EH (cell line): ENCODE measurements at places on chromosomes 12 and 14.

DNA sequence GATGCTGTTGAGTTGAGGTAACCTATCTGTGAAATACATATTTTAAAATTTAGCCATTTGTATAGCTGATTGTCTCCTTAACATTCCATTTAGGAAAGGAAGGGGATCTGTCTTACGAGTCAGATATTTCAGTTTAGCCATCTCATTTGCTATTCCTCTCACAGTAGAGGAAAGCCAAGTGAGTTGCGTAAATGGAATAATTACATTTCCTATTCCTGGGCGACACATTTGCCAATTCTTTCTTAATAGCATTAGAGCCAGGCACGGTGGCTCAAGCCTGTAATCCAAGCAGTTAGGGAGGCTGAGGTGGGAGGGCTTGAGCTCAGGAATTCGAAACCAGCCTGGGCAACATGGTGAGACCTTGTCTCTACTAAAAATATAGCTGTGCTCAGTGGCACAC is 116.3 kb downstream of the TMX1 start:
- no peak for DNase-seq

- DNase-seq, result no peak
Observed at GRCh38 chr14:59313144-59313651, 124.7 kb downstream of the DAAM1 start.

DNA sequence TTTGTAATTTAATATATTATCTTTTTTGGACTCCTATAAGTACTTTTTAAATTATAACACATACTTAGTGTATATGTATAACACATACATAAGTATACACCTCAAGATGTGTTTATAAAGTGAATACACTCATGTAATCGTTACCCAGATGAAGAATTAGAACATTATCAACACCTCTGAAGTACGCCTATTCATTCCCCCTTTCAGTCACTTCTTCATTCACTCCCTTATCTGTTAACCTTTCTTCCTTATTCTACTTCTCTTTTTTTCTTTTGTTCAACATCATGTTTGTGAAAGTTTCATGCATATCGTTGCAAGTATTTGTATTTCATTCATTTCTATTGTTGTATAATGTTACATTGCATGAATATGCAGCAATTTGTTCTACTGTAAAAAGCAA is 98.5 kb downstream of the ARID2 start:
- DNase-seq, result no peak

DNA sequence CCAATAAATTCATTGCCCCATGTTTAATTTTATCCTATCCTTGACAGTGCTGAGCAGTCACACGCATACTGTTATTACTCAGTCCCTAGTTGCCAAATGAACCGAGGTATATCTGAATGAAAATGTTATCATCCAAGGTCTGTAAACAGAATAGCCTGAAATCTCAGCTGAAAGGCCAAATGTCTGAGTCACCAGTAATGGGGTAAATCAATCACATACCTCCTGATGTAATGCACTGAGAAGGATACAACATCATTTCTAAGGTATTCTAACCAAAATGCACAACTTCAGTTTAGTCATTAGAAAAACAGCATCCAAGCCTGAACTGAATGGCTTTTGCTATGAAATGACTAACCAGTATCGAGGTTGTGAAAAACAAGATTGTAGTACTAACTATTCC is 228.6 kb downstream of the DPF3 start:
- peak; percentile 99 for DNase-seq

GRCh38 chr12:119447126-119447525 is 112.6 kb downstream of the CCDC60 start:
- DNase-seq, result no peak

GRCh38 chr14:23095196-23096108 is at the start of gene C14orf119:
C14orf119 (plus strand) TSS chr14:23095505; CDS start chr14:23097659, 2,154 bp downstream.
- DNase-seq, result peak; percentile 100

- no peak for DNase-seq
Observed at GRCh38 chr12:89695830-89696229, 12.8 kb downstream of the ATP2B1 start.

DNA sequence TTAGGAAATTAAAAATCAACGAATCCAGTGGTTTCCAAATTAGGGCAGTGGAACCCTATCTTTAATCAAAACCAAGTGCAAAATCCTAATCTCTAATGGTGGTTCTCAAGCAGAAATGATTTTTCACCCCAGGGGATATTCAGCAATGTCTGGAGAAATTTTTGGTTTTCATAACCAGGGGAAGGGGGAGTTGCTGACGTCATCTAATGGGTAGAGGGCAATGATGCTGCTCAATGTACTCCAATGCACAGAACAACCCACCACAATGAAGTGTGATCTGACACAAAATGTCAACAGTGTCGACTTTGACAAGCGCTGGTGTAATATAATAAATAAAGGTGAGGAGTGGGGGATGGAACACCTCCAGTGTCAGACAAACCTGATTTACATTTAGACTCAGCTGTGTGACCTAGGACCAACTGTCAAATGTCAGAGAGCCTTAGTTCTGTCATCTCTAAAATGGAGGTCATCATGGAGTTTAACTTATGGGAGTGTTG is 81.5 kb downstream of the CMKLR1 start:
- no peak for DNase-seq

DNA sequence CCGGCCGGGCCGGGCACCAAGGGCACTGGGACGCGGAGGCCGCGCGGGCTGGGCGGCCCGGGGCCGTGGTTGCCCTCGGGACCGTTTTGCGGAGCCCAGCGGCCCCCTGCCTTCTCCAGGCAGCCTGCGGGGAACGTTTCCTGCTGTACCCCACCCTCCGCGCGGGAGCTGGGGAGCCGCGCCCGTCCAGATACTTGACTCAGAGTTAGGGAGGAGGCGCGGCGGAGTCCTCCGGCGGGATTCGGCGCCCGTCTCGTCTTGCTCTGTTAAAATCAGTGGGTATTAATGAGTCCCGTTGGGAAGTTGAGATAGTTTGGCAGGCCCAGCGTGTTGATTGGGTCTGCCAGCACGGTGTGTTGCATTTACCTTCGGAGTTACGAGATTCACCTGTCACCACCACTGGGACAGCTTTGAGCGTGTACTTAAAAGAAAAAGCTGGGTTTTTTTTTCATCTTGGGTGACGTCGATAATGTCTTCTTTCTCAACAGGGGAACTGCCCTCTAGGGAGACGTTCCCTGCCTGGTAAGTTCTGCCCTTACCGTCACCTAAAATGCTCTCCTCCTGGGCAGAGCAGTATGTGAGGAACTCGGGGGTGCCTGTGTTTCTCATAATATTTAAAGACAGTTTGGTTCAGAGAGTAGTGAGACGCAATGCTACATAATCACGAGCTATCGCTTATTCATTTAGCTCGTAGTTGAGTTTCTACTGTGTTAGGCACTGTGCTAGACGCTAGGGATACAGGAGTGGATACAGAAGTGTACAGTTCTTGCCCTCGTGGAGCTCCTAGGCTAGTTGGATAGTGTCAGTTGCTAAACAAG is 596 bp downstream of the DLST start:
- peak; percentile 54 for DNase-seq

- no peak for DNase-seq
Observed at GRCh38 chr12:123142921-123143735, 7.8 kb downstream of the PITPNM2 start.

- DNase-seq, result no peak
Observed at GRCh38 chr12:124777399-124778372, 86.0 kb downstream of the SCARB1 start.

GRCh38 chr12:46818642-46819041 is 7.2 kb downstream of the SLC38A4 start:
- DNase-seq, result no peak

DNA sequence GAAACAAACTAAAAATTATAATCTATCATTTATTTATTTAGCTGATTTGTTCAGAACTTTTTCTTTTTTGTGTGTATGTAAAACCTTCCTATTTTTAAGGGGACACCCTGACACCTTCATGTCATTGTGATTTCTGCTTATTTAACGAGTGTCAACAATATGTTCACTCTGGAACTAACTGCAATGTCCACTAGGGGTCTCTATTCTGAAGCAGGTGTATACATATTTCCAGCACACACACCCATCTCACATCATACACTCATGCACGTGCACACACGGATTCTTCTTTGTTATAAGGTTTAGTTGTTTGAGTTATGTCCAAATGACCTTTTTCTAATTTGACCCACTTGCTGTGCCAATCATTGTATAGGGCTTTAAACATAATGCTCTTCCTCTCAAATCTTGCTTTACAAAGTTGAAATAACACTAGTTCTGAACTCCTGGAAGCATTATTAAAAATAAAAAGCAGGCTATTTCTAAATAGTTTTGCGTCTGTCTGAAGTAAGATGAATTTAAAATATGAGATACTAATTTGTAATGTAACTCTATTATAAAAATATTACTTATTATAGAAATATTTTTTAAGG is 15.5 kb downstream of the E2F7 start:
- DNase-seq, result peak; percentile 64

DNA sequence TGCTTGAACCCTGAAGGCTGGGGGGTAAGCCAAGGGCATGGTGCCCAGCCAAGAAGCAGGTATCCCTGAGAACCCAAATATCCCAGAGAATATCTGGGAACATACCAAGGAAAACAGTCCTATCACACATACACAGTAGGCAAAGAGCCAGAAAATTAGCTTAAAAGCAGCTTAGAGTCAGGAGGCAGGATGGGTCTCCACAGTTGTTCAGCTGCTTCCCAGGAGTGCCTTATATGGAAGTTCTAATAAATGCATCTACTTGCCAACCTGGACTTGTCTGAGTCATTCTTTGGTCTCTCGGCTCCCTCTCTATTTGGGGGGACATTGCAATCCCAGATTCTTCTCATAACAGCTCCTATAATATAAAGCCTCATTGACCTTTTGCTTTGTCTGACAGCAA is 9.0 kb upstream of the GPR135 start:
- DNase-seq, result peak; percentile 78

DNA sequence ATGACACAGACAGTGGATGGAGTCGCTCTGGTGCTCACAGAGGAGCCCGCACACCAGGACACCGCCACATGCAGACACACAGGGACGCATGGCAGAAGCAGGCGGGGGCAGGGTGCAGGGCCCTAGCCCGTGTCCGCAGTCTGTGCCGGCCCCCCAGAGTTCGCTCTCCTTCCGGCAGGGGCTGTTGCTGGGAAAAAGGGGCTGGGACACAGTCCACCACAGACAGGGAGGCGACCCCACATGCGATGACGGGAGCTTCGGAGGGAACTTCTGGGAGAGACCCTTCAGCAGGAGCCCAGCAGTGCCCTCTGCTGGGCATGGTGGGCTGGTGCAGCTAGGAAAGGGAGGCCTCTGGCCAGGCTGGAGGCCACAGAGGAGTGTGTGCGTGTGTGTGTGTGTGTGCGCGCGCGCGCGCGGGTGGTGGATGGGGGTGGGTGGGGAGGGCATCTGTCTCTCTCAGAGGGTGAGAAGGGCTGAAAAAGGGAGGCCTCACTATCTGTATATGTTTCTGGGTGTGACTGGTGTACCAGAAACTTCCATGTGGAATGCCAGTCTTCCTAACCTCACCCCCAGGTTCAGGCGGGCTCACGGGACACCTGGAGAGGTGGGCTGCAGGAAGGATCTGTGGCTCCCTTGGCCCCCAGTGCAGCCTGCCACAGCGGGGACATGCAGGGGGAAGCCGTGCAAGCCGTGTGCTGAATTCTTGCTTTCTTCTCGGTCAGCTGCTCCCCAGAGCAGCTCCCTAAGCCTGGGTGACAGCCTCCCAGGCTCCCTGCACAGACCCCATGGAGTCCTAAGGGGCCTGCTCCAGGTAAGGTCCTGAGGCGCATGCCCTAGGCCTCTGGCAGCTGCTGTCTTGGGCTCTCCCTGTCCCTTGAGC is 60.7 kb downstream of the PLEKHG3 start:
- DNase-seq, result peak; percentile 80

GRCh38 chr12:121472150-121472905 is 72.4 kb downstream of the RNF34 start:
- no peak for DNase-seq

- DNase-seq, result no peak
Observed at GRCh38 chr12:117098361-117099217, 627 bp downstream of the TESC start.

DNA sequence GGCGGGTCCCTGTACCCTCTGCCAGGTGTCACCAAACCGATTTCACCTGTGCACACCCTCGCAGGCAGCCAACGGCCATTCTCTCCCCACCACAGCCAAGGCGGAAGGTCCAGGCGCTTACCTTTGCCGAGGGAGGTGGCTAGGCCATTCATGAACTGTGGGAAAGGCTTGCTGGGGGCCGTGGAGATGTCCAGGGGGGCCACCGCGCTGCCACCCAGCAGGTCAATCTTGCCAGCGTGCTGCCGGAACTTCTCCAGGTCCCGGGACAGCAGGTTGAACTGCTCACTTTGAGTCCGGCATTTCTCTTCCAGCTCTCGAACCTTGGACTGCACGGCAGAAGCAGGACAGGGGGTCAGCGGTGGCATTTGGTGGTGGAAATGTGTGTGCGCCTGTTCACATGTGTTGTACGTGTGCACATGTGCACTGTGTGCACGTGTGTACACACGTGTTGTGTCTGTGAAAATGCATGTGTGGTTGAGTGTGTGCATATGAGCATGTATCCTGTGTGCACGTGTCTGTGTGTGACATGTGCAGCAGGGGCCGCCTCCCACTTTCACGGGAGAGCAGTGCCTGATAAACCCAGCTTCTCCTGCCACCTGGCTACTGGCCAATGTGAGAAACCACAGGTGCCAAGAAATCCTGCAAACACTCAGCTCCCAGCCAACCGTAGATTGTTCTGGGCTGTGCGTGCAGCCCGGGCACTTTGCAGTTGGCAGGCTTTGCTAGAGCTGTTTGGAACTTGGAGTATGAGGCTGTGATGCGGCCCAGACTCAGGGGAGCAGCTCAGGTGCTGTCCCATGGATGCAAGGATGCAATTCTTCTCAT is 118.9 kb downstream of the PIWIL1 start:
- no peak for DNase-seq

- peak; percentile 65 for DNase-seq
Observed at GRCh38 chr14:34081576-34082136, 130.8 kb upstream of the EGLN3 start.

- DNase-seq, result peak; percentile 97
Observed at GRCh38 chr12:6069437-6070093, 54.9 kb downstream of the VWF start.

GRCh38 chr12:64894827-64895475 is 70.5 kb downstream of the TBC1D30 start:
- DNase-seq, result peak; percentile 47

DNA sequence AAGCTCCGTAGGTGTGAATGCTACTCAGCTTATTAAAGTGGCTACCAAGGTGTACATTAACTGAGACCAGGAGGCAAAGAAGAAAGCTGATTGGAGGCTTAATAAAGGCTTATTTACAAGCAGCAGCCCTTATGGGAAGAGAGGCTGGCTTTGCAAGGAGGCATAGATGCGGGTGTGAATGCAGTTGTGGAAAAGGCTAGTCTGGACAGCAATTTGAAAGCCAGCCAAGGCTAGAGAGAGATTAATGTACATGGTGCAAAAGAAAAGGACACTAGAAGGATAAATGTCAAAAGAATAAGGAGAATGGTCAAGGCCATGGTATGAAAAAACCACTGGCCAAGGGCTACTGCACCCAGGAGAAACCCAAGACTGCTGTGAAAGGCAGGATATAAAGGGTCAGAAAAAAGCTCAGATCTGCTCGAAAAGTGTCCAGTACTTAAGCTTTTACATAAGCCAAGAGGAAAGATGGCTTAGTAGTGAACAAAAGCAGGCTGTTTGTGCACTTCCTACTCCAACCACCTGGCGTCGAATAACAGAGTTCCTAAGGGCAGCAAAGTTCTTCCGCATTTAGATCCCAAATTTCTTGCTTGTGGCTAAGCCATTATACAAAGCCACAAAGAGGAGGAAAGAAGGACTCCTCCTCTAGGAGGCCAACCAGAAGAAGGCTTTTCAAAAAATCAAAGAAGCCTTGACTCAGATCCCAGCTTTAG is 24.0 kb downstream of the KLRK1 start:
- DNase-seq, result peak; percentile 38

GRCh38 chr12:46214668-46215436 is 54.0 kb downstream of the SLC38A1 start:
- DNase-seq, result peak; percentile 21
